ENCODE measurements at places on chromosomes 4 and X. TPM values are rescaled to one million over a fixed set of nuclear protein-coding genes. Genes with fewer than 3 reads are reported as not detected.

- DNase-seq: no peak
Measured at GRCh38 chr4:108867476-108867875, 104.6 kb upstream of the ETNPPL start.

MTMR8 gene
- total RNA-seq: 4.3 TPM

DIPK2B gene
- total RNA-seq: 43.3 TPM

GRCh38 chrX:1546691-1547251 lies 9.8 kb upstream of the P2RY8 start:
- DNase-seq: no peak

PAGE2B gene
- not detected for total RNA-seq

GRCh38 chr4:121688261-121688660 lies 8.5 kb downstream of the ANXA5 start:
- DNase-seq: no peak

DNA sequence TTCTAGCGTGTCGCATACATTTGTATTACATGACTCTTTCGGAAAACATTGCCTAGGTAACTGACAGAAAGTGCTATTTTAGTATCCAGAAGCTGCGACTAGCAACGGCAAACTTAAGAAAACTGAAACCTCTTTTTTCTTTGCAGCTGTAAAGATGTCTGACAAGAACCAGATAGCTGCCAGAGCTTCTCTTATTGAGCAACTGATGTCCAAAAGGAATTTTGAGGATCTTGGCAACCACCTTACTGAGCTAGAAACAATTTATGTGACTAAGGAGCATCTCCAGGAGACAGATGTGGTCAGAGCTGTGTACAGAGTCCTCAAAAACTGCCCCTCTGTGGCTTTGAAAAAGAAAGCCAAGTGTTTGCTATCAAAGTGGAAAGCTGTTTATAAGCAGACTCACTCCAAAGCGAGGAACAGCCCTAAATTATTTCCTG lies 9.4 kb downstream of the TCEANC start:
- no peak for DNase-seq

PAGE3 gene
- total RNA-seq: not detected

GRCh38 chr4:6472387-6473263 lies at the start of gene PPP2R2C:
Gene PPP2R2C, minus strand, starts transcription at chr4:6472614. Its CDS starts 385 bp downstream, at chr4:6472229.
- DNase-seq: no peak

- no peak for DNase-seq
Measured at GRCh38 chr4:26308568-26308967, 12.2 kb upstream of the RBPJ start.

DNA sequence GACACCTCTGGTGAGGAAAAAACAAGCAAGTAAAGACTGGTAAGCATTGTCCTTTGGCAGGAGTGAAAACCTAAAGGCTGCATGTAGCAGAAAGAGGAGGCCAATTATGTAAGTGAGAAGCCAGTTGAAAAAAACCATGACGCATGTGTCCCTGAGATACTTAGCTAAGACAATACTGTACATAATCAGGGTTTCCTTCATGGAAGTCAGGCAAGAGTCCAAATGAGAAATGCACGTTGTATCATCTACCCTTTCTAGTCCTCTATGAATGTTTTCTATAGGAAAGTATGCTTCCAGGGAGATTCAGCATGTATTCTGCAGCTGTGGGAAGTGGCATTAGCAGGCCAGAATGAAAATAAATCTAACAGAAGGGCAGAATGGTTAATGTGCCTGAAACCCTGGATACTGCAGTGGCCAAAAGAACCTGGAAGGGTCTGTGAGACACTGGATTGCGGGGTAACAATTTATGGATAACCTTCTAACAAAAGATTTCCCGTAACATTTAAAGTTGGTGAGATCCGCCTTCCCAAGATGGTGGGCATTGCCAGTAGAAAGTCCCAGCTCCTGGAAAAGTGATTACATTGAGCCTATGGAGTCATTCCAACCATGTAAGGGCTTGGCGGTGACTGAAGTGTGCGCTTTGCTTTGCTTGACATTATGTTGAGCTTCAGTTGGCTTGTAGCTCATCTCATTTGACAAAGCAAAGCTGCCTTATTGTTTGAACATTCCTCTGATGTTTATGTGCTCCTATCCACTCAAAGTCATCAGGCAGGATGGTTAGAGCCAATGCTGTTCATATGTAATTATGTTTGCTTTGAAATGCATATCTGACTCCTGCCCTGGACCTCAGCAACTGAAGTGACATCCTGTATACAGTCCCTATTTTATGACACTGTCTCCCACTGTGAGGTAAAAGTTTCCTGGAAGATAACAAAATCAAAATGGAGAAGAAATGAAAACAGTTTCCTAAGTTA lies 200.4 kb downstream of the ARHGAP24 start:
- no peak for DNase-seq

MSN gene
- 532 TPM for total RNA-seq

DNA sequence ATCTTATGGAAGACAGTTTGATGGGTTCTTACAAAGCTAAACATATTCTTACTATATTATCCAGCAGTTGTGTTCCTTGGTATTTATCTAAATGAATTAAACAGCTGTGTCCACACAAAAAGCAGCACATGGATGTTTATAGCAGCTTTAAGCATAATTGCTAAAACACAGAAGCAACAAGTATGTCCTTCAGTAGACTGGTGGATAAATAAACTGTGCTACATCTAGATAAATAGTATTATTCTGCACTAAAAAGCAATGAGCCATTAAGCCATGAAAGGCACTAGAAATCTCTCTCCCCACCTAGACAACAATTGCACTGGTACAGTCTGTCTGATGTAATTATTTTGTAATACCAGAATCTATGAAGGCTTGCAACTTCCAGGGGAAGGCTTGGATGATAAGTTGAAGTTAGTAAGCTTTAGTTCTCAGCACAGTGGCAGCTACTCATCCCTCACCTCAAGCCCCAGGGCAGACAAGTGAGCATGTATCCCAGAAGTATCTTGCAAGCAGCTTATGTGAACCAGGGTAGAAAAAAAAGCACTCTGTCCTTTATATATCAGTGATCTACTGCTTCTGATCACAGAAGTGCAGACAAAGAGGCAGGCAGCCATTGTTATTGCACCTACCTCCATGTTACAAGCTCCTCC lies 36.9 kb downstream of the WDR17 start:
- DNase-seq: no peak

- DNase-seq: no peak
Measured at GRCh38 chr4:42167709-42168108, 15.3 kb upstream of the BEND4 start.

GRCh38 chrX:34805951-34806350 lies 136.6 kb upstream of the FAM47B start:
- no peak for DNase-seq
